Activated CD4-positive, alpha-beta memory T cell treated with anti-CD3 and anti-CD28 coated beads for 36 hours (primary cell): ENCODE measurements at places on chromosomes 16 and 17.

- no peak for DNase-seq
Observed at GRCh38 chr17:65975878-65976277, 216.1 kb downstream of the CEP112 start.

- DNase-seq = peak; percentile 61
Observed at GRCh38 chr16:813204-813915, 12.8 kb upstream of the GNG13 start.

GRCh38 chr17:76726231-76726775 is at the start of gene JMJD6:
Gene JMJD6 (minus strand): TSS chr17:76726606. CDS start chr17:76726475, 131 bp downstream.
- DNase-seq = peak; percentile 98

- no peak for DNase-seq
Observed at GRCh38 chr16:425740-426114, 278 bp downstream of the RAB11FIP3 start.

- no peak for DNase-seq
Observed at GRCh38 chr16:85476389-85476788, 136.7 kb upstream of the GSE1 start.

- DNase-seq = no peak
Observed at GRCh38 chr16:28258567-28258966, 33.8 kb upstream of the SBK1 start.

DNA sequence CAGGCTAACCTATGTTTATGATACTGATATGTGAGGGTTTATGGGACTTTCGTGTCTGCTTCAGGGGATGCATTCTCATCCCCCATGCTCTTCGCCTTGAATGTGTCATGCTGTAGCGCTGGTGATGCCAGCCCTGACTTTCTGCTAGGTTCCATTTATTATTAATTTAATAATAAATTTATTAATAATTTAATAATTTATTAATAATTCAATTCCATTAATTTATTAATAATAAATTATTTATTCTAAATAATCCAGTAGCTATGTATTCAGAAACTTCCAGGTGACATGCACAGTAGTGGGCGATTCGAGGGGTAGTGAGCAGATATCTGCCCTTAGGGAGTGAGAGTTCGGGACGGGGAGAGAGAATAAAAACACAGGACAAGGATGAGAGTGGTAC is 49.8 kb downstream of the SHISA6 start:
- no peak for DNase-seq

- peak; percentile 14 for DNase-seq
Observed at GRCh38 chr17:73823684-73824083, 179.4 kb upstream of the SDK2 start.

DNA sequence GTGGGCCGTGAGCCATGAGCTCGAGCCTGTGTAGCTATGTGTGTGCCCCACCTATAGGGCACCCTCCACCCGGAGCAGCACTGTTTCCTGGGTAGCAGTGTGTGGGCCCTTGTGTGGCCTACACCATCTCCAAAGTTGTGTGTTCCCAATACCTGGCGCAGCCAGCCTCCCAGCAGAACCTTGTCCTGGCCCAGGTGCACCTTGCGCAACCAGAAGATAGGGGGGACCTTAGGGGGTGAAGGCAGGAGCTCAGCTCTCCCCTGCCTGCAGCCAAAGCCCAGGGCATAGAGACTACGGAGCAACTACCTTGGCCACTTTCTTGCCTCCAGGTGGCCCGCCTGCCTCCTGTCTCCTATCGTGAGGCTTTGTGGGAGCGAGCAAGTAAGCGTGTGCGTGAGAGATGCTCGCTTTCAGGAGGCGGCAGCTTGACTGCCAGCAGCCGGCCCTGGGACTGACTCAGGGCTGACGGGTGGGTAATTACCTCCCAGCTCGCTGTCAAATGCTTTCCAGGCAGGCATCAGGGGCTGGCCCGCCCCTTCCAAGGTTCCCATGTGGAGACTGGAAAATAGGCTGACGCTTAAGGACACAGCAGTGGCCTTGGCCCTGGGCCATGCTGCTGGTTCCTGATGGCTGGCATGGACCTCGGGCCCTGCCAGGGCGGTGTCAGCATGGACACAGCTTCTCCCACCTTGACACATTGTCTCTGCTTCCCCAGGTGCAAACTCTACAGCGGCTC is 19.0 kb downstream of the TRAF7 start:
- DNase-seq = no peak

DNA sequence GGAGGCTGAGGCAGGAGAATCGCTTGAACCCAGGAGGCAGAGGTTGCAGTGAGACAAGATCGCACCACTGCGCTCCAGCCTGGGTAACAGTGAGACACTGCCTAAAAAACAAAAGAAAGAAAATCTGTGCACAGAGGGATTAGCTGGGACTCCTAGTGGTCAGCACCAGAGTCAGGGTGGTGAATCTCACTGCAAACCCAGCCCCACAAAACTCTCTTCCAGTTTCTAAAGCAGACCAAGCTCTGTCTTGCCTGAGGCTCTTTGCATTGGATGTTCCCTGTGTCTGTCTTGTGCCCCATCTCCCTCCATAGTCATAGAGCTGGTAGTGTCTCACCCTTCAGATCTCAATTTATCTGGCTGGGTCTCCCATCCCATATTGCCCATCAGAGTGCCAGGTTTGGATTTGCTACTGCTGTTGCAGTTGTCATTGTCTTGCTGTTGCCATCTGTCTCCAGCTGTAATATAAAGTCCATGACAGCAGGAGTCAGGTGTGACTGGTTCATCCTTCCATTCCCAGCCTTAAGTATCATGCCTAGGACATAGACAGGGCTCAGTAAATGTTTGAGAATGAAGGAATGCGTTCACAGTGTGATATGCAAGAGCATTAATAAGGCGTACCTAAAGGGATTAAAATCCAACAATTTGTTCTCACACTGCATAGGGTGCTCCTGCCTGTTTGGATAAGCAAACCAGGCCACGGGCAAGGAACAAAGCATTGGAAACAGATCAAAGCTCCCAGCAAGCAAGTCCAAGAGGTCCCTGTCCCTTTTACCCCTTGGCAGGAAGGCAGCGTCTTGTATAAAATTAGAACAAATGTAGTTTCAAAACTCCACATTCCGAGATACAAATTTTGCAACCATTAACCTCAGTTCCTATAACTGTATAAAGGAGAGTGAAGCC is 614.6 kb upstream of the CDH5 start:
- no peak for DNase-seq

- DNase-seq = no peak
Observed at GRCh38 chr16:52441886-52442285, 105.1 kb downstream of the TOX3 start.

DNA sequence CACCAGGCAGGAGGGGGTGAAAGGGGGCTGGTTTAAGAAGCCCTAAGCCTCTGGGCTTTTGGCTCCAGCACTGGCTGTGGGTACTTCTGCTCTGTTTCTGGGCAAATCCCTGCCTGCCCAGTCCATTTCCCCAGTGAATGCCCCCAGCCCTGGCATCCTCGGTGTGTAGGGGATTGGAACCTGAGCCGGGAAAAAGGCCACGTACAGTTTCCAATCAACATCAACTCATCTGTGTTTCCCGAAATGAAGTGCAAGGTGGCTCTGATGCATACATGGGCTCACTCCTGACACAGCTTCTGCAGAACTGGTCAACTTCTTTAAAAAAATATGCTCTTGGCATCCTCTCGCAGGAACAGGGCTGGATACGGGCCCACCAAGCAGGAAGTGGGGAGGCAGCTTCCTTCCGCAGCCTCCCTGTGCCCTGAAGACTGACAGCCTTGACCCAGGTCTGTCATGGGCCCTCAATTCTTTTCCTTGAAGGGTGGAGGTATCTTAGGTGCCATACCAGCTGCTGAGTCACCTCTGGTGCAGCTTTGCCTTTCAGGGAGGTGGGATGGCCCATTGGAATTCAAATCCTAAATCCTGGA is 73.3 kb downstream of the N4BP1 start:
- DNase-seq = no peak

DNA sequence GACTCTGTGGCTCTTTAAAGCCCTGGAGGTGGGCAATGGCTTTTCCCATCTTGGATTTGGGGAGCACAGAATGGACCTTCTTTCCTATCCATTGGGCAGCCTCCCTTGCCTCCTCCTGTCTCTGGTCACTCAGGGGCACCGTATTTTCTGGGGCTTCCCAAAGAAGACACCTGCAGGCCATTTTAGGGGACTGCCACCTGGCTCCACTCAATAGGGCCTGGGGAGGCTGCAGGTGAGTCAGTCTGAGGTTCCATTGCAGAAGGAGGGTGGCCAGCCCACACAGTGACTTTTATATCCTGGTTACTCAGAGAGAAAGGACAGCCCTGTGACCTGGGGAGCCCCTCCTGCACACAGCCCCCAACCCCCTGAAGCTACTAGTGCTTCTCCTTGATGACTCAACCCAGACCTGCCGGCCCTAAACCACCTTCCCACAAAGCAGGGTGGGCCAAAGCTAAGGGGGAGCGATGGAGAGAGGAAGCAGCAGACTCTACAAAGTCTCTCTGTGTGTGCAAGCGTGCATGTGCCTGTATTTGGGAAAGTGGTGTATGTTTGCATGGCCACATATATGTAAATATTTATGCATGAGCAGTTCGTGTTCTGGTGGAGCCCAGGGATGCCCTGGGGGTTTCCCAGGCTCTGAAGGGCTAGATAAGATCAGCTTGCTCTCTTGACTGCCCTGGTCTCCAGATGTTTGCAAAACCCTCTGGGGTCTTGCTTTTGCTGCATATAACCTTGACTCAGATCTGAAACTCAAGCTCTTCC is 5.0 kb downstream of the CX3CL1 start:
- peak; percentile 70 for DNase-seq

GRCh38 chr17:29596811-29597210 is 3.9 kb downstream of the ANKRD13B start:
- DNase-seq = no peak

DNA sequence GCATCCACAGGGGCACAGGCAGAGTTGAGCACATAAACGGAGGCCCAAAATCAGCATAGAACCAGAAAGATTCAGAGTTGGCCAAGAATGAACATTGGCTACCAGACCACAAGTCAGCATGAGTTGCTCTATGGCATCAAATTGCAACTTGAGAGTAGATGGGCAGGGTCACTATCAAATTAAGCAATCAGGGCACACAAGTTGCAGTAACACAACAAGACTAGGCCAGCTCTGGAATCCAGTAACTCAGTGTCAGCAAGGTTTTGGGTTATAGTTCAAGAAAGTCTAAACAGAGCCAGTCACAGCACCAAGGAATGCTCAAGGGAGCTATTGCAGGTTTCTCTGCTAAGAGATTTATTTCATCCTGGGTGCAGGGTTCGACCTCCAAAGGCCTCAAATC is 12.9 kb downstream of the G6PC1 start:
- DNase-seq = no peak

DNA sequence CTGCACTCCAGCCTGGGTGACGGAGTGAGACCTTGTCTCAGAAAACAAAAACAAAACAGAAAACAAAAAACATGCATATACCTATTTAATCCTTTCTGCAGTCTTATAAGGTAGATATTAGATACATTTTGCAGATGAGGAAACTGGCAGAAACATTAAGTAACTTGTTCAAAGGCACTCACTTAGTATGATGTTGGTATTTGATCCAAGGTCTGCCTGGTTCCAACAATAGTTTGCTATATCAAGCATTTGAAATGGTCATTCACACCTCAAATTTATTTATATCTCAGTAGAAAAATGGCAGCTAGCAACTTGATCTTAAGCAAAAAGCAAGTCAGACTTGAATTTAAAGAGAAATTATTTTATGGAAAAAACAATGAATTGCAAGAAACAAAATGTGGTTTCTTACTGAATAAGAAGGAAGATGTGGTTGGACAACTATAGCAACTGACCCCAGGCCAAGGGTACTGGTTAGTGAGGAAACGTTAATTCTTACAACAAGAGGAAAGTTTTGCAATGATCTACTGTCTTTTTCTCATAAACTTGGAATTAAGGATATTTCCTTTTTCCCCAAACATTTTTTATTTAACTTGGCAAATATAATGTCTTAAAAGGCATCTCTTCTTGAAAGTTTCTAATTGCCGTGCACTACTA is 19.7 kb downstream of the DHRS7B start:
- no peak for DNase-seq

DNA sequence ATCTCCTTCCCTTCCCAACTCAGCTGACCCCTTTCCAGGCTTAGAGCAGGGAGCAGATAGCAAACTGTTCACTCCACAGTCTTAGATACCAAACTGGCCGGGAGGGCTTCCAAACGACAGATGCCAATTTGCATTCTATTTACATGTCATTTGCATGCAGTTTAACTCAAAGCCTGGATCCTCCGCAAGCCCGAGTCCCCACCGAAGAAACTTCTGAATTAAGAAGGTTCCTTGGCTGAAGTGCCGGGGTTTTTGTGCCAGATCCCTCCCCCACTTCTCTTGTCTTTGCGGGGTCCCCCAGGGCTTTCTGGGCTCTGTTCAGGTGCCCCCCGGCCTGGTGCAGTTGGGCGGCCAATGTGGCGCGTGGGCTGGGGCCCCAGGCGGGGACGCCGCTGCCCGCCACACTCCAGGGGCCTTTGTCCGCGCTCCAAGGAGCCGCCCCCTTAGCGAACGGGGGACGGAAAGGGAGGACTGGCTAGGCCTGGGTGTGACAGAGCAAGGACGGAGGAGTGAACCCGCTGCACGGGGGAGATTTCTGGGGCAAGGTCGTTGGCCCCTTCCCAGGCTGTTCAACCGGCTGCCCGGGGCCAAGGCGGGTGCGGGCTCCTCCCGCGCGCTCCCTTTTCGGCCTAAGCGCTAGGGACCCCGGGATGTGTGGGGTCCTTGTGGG is 1.2 kb downstream of the GPRC5B start:
- no peak for DNase-seq

GRCh38 chr17:77618731-77619130 is 339.8 kb upstream of the TNRC6C start:
- no peak for DNase-seq

DNA sequence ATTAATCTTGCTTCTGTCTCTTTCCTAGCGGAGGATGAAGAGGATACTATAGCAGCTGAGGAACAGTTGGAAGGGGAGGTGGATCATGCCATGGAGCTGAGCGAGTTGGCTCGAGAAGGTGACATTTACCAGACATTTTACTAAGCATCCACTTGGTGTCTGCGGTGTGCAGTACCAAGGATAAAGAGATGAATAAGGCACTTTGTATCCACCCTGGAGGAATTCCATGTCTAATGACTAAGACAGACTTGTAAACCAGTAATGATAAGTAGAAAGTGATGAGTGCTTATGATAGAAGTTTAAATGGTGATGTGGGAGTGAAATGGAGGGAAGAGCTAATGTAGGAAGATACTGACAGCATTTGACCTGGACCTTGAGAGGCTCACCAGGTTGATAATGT is 12.0 kb downstream of the SRCAP start:
- DNase-seq = no peak

DNA sequence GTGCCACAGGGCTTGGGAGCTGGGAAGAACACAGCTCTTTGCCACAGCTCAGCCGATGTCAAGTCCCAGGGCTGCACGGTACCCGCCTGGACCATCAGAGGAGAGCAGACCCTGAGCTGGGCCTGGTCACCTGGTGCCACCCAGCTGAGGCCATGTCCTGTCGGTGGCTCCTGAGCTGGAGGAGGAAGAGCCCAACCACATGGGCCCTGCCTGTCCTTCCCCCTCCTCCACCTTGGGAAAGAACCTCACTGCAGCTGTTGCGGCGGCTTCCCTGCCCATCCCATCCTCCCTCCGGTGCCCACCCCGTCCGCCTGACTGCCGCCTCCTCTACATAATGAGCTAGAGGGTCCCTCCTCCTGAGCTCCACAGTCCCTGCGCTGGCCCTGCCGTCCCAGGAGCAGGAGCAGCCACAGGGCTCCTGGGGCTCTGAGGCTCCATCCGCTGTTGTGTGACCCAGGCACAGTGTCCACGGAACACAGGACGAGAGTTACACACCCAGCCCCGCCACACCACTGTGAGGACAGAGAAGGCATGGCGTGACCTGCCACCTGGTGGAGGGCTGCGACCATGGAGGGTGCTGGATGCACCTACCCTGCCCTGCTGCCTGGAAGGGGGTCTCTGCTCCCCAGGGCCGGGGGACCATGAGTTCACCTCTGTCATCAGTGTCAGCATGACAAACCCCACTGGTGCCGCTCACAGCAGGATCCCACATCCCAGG is 21.4 kb upstream of the CHMP6 start:
- DNase-seq = peak; percentile 69
